ENCODE measurements at places on chromosomes 12 and 14.

- peak; percentile 10 for DNase-seq
These were observed 51.6 kb downstream of the CAND1 start for GRCh38 chr12:67320614-67321295.

DNA sequence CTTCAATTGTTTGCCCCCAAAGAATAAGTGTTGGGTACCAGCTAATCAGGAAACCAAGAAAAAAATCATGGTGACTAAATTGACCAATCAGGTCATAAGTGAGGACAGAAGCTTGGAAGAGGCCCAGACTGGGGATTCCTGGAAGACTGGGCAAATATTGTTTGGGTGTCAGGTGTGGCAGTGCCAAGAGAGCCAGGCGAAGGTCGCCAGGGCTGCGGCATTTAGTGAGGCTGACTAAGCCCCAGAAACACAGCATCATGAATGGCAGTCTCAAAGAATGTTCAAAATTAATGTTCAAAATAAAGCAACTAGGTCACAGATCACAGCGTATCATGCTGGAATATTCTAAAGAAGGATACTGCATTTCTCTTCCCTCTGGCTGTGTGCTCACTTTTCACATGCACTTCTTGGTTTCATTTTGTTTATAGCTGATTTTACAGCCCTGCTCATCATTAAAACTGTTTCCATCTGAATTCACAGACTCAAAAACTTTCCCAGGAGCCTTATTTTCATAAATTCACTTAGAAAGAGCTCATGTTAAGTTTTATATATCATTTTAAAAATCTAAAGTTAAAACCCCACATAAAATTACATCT is 85.3 kb upstream of the OVCH1 start:
- DNase-seq, result no peak

DNA sequence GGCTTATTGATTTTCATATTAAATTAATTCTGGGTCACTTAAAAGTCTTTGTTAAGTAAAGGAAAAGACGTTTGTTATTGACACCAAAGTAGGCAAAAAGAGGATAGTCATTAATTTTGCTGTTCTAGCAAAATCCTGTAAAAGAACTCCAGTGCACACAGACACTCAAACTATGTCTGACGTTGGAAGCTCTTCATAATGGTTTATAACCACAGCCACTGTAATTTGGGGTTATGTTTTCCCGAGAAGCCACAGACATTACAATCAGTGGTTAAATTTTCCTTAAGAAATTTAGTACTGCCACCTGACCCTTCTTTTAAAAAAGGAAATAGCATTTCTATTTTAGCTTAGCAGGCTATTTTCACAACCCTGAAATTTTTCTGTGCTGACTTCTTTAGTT is 267.5 kb downstream of the CCDC91 start:
- no peak for DNase-seq

GRCh38 chr12:55673638-55674037 is 34.1 kb downstream of the ITGA7 start:
- no peak for DNase-seq

- DNase-seq, result no peak
These were observed 28.8 kb downstream of the PAX9 start for GRCh38 chr14:36690311-36691040.

DNA sequence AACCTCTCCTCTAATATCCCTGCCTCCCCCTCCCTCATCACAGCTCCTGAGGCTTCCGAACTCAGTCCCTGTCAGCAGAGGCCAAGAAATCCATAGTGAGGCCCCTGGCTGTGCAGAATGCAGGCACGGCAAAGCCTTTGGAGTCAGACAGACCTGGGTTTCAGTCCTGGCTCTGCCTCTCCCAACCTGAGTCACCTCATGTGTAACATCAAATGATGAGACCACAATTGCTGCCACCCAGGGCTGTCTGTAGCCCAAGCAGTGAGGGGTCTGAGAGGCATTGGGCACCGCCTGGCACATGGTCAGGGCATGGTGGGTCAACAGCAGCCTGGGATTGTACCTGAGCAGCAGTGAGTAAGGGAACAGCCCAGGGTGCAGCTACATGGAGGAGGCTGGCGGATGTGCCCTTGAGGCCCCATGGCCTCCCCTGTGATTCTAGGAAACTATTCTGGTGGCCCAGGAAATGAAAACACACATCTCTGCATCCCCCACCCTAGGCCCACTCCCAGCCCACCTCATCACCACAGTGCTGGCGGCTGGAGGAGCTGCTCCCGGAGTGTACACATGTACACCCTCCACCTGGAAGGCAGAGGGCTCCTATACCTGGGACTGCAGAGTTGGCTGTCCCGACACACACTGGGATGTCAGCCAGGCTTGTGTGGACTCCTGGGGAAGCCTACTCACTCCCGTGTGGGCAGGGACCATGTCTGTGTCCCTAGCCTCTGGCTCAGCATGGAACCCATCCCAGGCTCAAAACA is 7.7 kb downstream of the ANKRD33 start:
- DNase-seq, result no peak

- DNase-seq, result no peak
These were observed 138.5 kb downstream of the DICER1 start for GRCh38 chr14:95018821-95019220.

DNA sequence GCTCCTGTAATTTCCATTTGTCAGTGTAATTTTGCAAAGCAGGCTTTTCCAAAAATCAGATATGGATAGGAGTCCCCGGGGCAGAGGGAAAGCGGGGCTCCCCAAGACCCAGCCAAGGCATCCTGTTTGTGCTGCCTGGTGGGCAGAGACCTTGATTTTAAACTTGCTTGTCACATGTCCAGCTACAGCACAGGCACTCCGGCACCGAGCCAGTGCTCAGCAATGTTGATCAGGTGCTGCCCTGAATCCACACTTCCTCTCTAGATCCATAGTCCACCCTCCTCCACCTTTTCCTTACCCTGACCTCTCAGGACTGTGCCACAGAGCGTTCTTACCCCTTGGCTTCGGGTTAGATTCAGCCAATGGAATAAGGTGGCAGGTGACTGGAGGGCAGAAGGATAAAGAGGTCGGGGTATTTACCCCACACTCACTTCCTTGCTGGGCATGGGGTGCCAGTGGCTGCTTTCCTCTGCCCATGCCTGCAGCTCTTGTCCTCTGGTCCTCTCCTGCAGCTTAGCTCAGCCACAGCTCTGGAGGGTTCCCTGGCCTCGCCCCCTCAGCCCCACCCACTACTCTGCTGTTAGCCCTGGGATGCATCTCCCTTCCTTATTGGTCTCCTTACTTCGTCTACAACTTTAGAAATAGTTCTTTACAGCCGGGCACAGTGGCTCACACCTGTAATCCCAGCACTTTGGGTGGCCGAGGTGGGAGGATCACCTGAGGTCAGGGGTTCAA is 80.1 kb downstream of the IRF2BPL start:
- no peak for DNase-seq
